ENCODE measurements at places on chromosomes 7 and 10.

DNA sequence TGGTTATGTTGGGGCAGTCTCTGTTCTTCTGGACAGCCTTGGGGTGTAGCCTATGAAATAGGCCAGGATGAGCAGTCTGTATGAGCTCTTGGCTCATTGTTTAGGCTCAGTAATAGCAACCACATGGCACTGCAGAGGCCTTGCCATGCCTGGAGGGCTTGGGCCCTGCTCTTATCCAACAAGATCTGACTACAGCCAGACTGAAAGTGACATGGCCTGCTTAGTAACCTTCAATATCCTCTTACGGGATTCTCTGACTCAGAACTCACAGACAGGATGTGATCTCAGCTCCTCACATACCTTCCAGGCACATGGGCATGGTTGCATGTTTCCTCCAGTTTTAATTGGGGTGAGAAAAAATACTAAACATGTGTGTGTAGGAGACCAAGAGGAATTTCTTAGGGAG is 289.3 kb downstream of the PTEN start:
- DNase-seq = no peak

- no peak for DNase-seq
Measured at GRCh38 chr10:87658858-87659555, 671 bp upstream of the PAPSS2 start.

GRCh38 chr10:77506517-77507200 is 130.9 kb downstream of the KCNMA1 start:
- DNase-seq = no peak

DNA sequence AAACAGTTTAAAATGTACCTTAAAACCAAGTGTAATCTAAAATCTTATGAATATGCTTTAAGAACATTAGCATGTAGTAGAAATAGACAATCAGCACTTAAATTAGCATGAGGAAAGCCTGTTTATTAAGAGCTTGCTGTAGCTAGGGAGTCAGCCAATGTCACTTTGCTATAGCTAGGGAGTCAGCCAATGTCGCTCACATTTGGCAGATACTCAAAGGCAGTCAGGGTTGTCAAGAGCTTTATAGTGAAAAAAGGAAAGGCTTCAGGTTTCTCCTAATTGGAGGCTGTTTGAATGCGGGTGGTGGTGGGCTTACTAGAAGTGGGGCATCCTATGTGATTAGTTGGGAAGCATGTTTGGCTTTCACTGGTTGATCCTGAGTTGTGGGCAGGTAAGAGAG is 226.2 kb upstream of the DGKB start:
- DNase-seq = no peak

GRCh38 chr7:898855-899681 is 22.7 kb downstream of the GET4 start:
- no peak for DNase-seq

DNA sequence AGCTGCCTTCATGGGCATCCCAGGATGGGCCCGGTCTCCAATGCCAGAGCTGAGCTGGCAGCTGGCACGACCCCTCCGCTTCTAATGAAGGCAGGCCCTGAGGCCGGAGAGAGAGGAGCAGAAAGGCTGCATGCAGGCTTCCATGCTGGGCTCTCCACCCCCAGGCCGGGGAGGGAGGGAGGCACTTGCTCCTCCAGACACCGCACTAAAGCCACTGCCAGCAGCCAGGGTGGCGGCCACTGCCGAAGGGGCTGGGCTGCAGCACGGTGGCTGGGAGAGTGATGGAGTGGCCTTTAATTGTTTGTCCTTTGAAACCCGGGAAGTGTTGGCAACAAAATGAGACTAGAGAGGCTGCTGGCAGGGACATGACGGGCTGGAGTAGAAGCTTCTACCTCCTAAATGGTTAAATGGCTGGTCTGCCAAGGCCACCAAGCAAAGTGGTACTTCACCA is 236.5 kb downstream of the SKAP2 start:
- no peak for DNase-seq

- DNase-seq = no peak
Measured at GRCh38 chr7:2953099-2953498, 90.6 kb downstream of the CARD11 start.

- no peak for DNase-seq
Measured at GRCh38 chr7:144649120-144649519, 186.7 kb downstream of the TPK1 start.

DNA sequence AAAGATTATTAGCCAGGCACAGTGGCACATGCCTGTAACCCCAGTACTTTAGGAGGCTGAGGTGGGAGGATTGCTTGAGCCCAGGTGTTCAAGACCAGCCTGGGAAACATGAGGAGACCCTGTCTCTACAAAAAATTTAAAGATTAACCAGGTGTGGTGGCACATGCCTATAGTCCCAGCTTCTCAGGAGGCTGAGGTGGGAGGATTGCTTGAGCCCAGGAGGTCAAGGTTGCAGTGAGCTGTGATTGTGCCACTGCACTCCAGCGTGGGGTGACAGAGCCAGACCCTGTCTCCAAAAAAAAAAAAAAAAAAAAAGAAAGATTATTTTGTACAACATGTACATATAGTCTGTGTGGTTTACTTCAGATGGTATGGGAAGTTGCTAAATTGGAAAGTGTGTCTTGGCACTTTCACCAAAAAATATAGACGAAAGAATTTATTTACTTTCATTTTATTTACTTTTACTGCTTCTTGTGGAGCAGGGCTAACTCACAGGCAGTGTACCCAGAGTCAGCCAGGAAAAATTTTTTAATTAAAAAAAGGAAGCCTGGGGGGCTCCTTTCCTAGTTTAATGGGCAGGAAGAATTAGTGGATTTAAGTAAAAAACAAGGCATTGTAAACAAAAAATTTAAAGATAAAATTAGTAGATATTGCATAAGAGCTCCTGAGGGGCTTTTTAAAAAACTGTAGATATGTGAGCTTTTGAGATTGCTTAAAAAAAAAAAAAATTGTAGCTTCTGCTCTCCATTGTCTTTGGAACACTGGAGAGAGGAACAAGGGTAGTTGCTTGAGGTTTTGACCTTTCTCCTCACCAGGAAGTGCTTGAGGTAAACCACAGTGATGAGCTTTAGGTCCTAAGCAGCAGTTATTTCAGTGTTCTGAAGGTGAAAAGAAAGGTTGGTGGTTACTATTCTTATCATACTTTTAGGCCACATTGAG is 44.6 kb upstream of the VDAC2 start:
- DNase-seq = no peak

DNA sequence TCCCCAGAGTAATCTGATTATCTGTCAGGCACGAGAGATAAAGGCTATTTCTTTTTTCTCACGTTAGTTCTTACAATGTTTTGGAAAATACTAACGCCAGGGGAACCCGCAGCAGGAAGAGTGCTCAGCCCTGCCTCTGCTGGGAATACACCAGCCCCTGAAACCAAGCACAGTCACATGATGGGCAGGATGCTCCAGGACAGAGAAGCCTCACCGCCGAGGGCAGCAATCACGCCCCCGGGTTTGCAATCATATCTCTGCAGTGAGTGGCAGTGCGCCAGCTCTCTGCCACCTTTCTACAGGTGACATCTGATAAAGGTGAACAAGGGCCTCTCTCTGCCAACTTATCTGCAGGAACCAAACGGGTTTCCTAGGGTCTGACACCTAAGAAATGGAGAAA is 39.8 kb downstream of the BRI3 start:
- DNase-seq = no peak

DNA sequence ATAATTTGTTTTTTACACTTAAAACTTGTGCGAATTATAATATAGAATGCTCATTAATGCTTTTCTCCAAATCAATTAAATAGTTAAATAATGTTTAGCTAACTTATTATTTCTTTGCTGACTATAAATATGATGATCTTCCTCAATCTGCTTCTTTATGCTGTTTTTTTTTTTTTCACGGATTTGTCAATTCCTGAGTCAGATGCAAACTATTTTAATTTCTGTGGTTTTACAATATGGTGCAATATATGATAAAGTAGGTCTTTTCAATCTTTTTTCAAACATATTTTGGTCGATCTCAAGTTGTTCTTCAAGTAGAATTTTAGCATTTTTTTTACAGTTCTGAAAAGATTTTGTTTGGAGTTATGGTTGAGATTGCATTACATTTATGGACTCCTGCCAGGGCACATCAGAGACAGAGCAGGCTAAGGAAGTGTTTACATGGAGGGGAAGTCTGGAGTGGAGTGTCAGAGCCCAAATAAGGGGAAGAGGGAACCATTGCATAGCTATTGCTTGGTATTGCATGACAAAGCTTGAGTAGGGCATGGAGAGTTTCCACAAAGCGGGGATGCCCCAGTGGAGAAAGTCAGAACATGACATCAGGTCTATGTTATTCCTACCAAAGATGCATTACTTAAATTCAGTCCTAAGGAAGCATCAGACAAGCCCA is 204.4 kb downstream of the OTUD1 start:
- no peak for DNase-seq

DNA sequence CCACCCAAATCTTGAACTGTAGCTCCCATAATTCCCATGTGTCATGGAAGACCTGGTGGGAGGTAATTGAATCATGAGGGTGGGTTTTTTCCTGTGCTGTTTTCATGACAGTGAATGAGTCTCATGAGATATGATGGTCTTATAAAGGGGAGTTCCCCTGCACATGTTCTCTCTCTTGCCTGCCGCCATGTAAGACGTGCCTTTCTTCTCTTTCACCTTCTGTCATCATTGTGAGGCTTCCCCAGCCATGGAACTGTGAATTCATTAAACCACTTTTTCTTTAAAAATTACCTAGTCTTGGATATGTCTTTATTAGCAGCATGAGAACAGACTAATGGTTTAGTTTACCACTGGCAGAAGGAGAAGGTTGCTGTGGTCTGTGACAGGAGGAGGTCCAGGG is 111.5 kb upstream of the RAB18 start:
- no peak for DNase-seq

DNA sequence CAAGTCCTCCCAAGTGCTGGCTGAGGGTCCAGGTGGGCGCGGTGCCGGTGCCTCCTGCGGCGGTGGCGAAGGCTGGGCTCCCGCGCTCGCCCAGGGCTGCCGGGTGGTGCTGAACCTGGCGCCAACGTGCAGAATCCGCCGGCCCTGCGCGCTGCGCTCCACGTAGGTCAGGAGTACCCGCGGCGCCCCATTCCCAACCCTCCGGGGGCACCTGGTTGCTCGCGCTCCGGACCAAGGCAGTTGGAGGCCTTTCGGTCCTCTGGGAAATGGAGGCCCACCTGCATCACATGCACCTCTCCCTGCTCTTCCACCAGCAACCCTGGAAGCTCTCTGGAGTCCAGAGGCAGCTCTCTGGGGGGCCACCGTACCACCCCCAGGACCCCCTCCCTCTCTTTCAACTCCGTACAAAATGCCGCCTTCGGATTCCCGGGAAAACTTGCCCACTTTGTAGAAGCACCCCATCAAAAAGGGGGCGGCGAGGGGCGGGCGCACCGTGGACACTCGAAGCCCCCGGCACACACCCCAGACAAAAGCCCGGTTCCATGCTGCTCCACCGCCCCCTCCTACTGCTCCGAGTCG is 745 bp downstream of the SLC16A9 start:
- DNase-seq = no peak

- no peak for DNase-seq
Measured at GRCh38 chr7:82592416-82592815, 148.8 kb upstream of the CACNA2D1 start.

DNA sequence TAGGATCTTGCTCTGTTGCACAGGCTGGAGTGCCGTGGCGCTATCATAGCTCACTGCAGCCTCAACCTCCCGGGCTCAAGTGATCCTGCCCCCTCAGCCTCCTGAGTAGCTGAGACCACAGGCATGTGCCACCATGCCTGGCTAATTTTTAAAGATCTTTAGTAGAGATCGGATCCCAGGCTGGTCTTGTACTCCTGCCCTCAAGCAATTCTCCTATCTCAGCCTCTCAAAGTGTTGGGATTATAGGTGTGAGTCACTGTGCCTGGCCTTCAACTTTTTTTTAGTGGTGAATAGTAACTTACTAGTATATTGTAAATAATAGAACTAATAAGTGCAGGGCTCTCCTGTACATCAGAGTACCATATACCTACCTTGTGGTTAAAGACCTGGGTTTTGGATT is 52.1 kb upstream of the LMTK2 start:
- DNase-seq = no peak

- no peak for DNase-seq
Measured at GRCh38 chr10:113589201-113589770, 36.4 kb downstream of the HABP2 start.

GRCh38 chr10:85789982-85790789 is 576.4 kb downstream of the GRID1 start:
- no peak for DNase-seq

DNA sequence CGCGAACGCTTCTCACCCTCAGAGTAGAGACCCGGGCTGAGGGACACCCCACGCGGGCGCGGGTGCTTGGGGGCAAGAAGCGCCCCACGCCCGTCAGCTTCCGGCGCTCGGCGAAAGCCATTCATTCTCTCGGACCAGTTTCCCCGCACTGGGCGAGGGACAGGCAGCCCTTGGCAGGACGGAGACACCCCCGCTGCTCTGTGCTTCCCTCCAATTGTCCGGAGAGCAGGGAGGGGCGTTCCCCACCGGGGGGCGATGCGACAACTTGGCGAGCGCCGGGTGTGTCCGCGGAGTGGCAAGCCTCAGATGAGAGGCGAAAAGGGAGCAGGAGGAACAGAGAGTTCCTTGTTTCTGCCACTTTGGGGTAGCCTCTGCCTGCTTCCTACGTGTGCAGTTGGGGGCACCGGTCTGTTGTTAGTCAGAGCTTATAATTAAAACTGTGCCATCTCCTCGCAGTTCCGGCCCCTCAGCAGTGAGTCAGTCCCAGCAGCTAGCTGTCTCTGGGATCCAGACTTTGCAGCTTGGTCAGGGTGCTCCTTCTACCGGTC is 1.7 kb downstream of the GPR158 start:
- DNase-seq = no peak

DNA sequence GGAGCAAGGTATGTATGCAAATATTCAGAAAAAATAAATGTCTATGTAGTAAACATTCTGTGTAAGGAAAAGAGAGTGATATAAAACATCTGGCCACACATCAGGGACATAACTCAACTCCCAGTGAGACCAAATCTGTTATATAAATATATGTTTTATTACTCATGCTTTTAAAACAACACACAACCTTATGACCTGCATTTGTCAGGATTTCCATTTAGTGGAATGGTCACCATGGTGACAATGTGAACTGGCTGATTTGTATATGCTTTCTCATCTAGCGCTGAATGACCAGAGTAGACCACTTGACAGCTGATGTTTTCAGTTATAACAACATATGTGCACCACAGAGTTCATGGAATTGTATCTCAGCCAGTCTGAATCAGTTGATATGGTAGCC is 551.7 kb downstream of the HTR7 start:
- no peak for DNase-seq

- no peak for DNase-seq
Measured at GRCh38 chr10:44950326-44951225, 9.0 kb upstream of the RASSF4 start.

DNA sequence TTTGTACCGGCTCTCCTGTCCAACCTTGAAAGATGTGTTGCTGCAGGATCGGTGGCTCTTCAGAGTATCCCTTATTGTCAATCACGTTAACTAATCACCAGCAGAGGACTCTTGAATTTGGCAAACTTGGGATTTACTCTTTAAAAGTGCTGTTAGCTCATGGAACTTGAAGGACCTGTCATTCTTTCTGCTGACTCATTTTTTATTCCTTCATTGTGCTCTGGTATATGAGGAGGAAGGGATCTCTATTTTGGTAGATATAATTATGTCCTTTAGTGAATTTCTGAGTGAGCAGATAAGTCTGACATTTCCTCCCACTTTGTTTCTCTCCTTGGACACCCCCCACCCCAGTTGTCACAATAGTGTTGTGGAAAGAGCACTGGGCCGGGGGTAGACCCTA is 175.1 kb upstream of the HDAC9 start:
- DNase-seq = no peak

- DNase-seq = no peak
Measured at GRCh38 chr10:33006342-33006887, 48.4 kb upstream of the ITGB1 start.
